ENCODE measurements at places on chromosomes 1 and 21.

- DNase-seq, result peak; percentile 59
Observed at GRCh38 chr1:235932090-235932510, 65.4 kb upstream of the LYST start.

DNA sequence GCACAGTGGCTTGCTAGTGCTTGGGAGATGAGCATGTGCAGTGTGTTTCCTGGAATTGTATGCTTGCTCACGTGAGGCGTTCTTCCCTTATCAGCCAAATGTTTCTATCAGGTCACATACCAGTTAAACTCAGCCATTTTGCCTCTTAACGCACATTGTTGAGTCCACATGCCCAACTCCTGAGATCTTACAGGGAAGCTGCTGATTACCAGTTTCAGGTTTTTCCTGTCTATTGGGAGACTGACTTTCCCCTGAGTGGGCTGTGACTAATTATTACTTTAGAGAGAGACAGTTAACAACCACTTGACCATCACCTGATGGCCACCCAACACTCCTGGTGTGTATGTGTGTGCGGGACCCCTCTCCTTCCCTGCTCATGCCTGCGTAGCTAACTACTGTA lies 161.3 kb upstream of the PTGFR start:
- no peak for DNase-seq

DNA sequence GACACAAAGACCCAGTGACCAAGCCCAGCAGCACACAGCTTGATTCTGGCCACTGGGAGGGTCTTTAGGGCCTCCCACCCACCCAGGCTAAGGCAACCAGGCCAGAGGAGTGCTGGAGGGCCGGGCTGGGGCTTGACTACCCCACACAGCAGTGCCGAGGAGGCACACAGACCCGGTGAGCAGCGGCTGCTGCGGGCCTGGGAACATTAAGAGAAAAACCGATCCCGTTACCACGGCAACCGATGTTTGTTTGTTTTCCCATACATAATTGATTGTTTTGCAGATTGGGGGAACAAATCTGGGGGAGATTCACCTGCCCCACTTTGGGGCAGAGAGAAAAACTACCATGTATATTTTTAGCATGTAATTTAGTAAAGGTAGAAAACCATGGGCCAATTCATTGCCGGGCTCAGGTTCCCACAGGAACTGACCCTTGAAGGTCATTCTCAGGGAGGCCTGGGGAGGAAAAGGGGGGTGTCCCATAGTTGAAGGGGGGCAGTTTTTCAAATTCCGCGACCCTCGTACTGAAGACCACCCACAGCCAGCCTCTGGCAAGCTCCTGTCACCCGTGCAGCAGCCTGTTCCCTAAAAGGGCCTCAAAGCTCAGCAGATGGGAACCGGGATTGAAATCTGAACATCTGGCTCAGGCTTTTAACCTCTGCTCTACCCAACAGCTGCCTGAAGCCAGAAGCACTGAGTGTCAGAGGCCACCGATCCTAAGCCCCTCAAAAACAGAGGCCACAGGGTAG lies 35.3 kb downstream of the CHD5 start:
- no peak for DNase-seq

- DNase-seq, result peak; percentile 67
Observed at GRCh38 chr1:32972814-32973428, 8.3 kb upstream of the RNF19B start.

DNA sequence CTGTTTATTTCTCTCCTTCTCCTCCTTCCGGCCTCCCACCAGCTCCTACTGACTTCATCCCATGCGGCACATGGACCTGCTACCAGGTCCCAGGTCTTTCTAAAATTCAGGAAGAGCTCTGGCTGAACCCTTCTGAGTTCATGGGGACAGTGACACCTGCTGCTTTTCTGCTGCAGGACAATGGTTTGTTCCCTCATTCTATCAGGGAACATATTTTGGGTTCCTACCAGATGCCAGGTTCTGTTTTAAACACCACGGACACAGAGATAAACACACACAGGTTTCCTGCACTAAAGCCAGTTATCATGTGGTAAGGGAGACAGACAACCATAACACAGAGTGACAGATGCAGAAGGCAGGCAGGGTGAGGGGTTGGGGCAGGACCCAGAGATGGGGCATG lies 114.0 kb upstream of the RAB4A start:
- no peak for DNase-seq

DNA sequence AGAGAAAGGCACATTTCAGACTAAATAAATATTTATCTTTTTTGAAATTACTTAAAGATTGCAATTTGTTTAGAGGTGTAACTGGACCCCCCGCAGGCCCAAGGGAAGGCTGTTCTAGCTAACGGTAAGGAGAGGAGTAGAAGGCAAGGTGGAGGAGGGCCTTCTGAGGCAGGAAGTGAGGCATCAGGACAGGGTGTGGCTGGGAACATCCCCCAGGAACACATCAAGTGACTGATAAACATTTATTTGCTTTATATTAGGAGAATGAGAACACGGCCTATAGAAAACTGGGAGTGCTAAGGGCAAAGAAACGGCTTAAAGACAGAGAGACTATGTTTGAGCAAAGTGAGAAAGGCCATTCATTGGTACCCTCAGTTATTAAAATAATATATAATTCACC lies 23.2 kb downstream of the HIVEP3 start:
- DNase-seq, result no peak

- no peak for DNase-seq
Observed at GRCh38 chr21:42403611-42404231, at the start of gene UBASH3A. UBASH3A (plus strand) TSS chr21:42403902; CDS start chr21:42403946, 44 bp downstream.

- DNase-seq, result no peak
Observed at GRCh38 chr1:155651861-155652661, 36.5 kb downstream of the YY1AP1 start.

- DNase-seq, result no peak
Observed at GRCh38 chr1:203077367-203077766, 8.4 kb downstream of the MYOG start.

GRCh38 chr1:232577772-232578171 lies 52.2 kb downstream of the SIPA1L2 start:
- no peak for DNase-seq

GRCh38 chr1:66599346-66599745 lies 65.4 kb downstream of the SGIP1 start:
- DNase-seq, result no peak

- no peak for DNase-seq
Observed at GRCh38 chr1:246733704-246734103, 9.5 kb downstream of the SCCPDH start.

- peak; percentile 43 for DNase-seq
Observed at GRCh38 chr21:42312626-42313104, 2.5 kb downstream of the TFF3 start.

DNA sequence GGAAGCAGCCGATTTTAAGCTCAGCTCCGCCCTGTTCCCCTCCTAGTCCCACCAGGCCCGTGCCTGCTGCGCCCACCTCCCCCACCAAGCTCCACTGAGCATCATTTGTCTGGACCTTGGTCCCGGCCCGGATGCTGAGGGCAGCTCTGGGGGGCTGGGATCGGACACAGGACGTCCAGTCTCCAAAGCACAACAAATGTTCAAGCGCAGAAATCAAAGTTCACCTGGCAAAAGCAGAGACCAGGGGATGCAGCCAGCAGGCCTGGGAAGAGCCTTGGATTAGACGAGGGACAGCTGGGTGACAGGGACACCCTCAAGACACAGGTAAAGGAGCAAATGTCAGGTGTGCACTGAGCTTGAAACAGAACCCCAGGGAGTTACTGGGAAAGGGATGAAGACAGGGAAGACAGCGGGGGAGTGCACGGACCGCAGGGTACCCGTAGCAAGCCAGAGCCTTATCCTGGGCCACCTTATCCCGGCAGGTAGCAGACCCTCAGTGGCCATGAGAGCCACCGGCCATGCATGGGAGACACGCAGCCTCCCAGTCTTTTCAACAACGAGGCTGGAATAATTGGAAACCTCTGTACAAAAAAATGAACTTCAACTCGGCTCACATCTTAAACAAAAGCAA lies 22.2 kb upstream of the TMEM52 start:
- DNase-seq, result no peak

GRCh38 chr1:56235909-56236510 lies 343.4 kb downstream of the PLPP3 start:
- no peak for DNase-seq

GRCh38 chr1:53693773-53694717 lies 44.9 kb downstream of the GLIS1 start:
- DNase-seq, result peak; percentile 31

- no peak for DNase-seq
Observed at GRCh38 chr21:30234643-30235042, 18.7 kb upstream of the CLDN8 start.

GRCh38 chr1:167716000-167716271 lies 5.8 kb upstream of the MPZL1 start:
- no peak for DNase-seq

GRCh38 chr1:1122981-1123480 lies 7.1 kb upstream of the C1orf159 start:
- peak; percentile 76 for DNase-seq
